ENCODE measurements at places on chromosomes 1 and 21.

- H3K4me3 ChIP-seq: no peak overlapping the region
- no peaks in the 10 kb centered on the region for H3K36me3 ChIP-seq
- peaks cover 3% of the 10 kb centered on the region for H3K4me1 ChIP-seq
Measured at GRCh38 chr1:30108186-30108585, 615.2 kb downstream of the MATN1 start.

DNA sequence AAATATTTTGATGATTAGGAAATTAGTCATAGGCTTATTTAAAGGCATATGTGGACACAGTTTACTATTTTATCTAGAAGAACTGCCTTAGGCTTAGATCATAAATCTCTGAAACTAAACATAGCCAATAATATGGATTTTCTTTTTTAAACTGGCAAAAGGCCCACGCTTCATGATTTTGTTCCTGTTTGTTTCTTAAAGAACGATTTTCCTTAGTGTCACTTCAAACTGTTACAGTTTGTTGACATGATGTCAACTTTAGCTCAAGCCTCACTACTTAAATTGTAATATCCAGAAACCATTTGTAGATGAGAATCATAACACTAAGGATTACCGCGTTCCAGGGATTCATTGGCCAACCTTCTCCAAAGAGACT lies 322.6 kb downstream of the HHIPL2 start:
- no peak overlapping the region for H3K27ac ChIP-seq
- no peaks in the 10 kb centered on the region for H3K4me1 ChIP-seq
- H3K4me3 ChIP-seq: no peak overlapping the region
- no peaks in the 10 kb centered on the region for H3K36me3 ChIP-seq

DNA sequence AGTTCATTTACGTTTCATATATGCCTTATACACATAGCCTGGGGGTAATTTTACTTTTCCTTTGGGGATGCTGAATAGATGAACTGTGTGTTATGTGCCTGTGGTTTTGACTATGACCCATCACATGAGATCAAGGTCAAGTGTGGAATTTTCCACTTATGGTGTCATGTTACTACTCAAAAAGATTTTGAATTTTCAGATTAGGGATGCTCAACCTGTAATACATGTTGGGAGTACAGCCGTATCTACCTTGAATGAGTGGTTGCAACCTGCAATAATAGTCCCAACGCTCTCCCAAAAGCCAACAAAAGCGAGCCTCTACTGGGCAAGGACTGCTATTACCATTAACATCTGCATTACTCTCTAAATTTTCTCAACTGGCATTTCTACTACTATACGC lies 68.5 kb upstream of the SDC3 start:
- no peak for DNase-seq
- no peaks in the 10 kb centered on the region for H3K27me3 ChIP-seq

DNA sequence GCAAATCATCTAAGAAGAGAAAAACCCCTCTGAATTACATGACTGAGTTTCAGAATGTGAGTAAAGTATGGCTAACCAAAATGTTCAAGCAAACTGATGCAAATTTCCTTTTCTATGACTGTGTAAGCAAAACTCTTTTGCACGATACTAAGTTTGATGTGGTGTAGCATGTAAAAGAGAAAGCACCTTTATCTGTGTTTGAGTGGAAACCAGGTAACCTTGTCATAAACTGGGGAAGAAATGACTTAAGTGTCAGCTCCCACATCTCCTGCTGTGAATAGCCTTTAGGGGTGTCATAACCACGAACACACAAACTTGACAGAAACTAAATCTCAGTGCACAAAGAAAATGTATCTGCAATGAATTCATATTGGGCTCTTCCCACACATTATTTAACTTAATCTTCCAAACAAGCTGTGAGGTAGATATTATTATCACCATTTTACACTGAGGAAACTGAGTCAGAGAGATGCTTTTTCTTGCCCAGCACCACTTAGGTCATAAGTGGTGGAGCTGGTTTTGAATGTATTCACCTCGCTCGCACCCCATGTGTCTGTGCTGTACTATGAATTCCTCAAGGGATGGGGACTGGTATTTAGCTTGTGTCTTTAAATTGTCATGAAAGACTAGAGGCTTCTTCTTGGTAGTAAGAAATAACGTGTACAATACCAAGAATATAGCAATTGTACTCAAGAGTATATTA lies 32.9 kb upstream of the IL12RB2 start:
- no peak for DNase-seq
- no peak overlapping the region for H3K27ac ChIP-seq
- H3K4me3 ChIP-seq: no peak overlapping the region

- no peak overlapping the region for H3K4me3 ChIP-seq
- H3K27ac ChIP-seq: no peak overlapping the region
- no peaks in the 10 kb centered on the region for H3K4me1 ChIP-seq
- H3K27me3 ChIP-seq: no peaks in the 10 kb centered on the region
- no peaks in the 10 kb centered on the region for H3K36me3 ChIP-seq
Measured at GRCh38 chr1:215957663-215958062, 390.6 kb downstream of the KCTD3 start.
